M059J (cell line): ENCODE measurements at places on chromosomes 5 and 9.
A peak's percentile ranks its signal among the peaks of the same experiment; 100 is the strongest.

GRCh38 chr5:10499066-10499465 lies 57.4 kb downstream of the ROPN1L start:
- no peak for DNase-seq

GRCh38 chr9:84775056-84775643 lies 105.6 kb downstream of the NTRK2 start:
- DNase-seq: no peak

GRCh38 chr5:159310511-159310910 lies 19.8 kb downstream of the IL12B start:
- no peak for DNase-seq

GRCh38 chr5:94250985-94251384 lies 367.4 kb downstream of the KIAA0825 start:
- no peak for DNase-seq

- peak; percentile 43 for DNase-seq
Observed at GRCh38 chr9:108039493-108039892, 549.9 kb upstream of the KLF4 start.

DNA sequence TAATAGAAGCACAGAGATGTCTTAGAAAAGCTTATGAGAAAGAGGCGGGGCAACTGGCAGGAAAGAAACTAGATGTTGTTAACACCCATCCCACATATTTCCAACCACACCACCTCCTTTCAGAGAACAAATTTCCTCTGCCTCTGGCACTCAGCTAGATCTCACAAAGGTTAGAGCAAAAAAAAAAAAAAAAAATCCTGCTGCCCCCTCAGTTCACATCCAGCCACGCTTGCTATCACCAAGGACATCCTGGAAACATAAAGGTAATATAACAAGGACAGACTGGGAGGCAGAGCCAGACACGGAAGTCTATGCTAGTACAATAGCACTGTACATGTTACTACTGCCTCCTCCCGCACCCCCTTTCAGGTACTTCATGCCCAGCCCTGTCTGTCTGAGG lies 238.0 kb upstream of the PTGER4 start:
- no peak for DNase-seq

- no peak for DNase-seq
Observed at GRCh38 chr9:99003308-99003707, 59.6 kb downstream of the COL15A1 start.
